ENCODE measurements at places on chromosomes 2 and 18.

- no peak for DNase-seq
These were observed at the start of gene HDAC4 for GRCh38 chr2:239400596-239401066. HDAC4 (minus strand) TSS chr2:239401020; CDS start chr2:239352699, 48,321 bp downstream.

GRCh38 chr2:184654945-184655344 is 56.6 kb downstream of the ZNF804A start:
- no peak for DNase-seq

- DNase-seq: no peak
These were observed 128.8 kb upstream of the TTC39C start for GRCh38 chr18:23885750-23886149.

DNA sequence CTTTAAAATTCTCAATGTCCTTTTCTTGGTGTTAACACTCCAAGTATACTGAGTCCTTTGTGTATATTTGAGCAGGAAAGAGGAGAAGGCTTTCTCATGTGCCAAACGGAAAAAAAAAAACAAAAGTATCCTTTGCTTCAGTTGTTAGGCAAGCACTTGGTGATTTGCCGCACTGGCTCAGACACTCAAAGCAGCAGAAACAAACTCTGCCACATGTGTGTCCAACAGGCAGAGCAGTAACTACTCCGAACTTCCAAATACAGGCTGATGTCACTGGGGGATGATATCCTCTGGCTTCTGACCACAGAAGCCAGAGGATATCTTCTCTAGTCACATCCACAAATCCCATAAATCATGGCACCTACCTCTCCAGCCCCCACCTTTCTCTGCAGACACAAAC is 108.0 kb upstream of the SALL3 start:
- DNase-seq: no peak

DNA sequence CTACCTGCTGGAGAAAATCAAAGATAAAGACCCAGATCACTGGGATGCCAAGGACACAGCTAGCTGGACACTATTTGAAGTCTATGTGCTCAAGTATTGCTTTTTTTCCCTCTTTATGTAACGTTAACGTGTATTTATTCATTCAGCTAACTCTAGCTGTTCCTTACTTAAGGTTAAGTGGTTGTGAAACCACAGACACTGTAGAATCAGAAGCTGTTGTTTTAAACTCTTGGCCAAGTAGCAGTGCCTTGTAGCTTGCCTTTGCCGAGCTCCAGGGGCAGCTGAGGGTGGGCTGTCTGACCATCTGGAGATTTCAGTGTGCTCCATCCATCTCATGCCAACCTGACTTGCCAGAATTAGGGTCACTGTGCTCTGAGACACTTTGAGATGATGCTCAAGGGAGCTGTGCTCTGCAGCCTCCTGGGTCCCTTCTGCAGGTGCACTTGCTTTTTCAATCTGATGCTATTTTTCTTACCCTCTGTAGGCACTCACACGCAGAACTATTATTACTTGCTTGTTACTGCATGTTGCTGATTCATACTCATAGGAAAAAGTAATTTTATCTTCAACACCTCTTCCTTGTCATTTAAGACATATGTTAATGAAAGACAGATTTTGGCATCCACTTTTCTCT is 116.2 kb downstream of the METTL8 start:
- DNase-seq: no peak

GRCh38 chr2:164675027-164675426 is 53.7 kb upstream of the GRB14 start:
- no peak for DNase-seq

- DNase-seq: peak; percentile 69
These were observed at the start of gene SLC16A14 for GRCh38 chr2:230068651-230069055. SLC16A14 (minus strand) TSS chr2:230068924; CDS start chr2:230059352, 9,572 bp downstream.

DNA sequence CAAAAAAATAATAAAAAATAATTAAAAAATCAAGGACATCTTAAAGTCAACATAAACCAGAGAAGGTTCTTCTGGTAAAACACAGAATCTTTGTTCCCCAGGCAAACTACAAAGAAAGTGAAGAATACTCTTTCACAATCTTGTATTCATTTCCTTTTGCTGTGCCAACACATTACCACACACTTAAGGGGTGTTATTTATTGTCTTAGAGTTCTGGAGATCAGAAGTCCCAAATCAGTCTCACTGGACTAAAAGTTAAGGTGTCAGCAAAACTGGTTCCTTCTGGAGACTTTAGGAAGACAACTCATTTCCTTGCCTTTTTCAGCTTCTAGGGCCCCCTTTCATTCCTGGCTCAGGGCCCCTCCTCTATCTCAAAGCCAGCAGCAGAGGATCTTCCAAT is 12.2 kb upstream of the CAB39 start:
- no peak for DNase-seq

DNA sequence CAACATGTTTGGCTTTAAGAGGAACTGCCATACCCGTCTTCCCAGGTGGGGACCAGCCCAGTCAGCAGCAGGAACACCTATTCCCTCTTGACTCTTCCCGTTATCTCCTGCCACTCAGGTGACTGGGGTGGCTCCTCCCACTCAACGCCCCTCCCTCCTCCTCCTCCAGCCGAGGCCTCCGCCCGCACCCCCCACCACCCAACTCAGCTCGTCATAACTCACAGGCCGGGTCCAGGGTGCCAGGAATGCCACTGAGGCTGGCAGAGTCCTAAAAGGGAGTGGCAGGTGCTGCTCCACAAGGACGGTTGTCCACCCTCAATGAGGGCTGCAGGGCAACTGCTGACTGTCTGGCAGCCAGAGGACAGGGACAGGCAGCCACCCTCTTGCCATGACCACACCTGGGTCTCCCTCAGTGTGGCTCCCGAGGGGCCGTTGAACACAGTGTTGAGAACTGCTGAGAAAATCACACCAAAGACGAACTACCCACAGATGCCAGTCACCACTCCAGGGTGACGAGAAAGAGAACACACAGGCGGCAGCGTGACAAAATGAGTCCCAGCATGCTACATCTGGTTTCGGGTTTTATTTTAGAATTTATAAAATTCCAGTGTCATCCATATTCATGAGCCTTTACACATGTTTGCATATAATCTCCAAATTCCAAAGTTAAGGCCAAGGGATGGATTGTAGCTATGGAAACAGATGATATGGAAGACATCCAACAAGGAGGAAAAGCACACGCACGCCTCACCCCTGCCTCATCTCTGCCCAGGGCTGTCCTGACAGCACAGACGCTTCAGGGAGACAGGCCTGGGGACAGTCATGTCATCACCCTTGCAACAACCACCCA is 38.5 kb downstream of the ANO7 start:
- no peak for DNase-seq

GRCh38 chr2:38619458-38620164 is 16.9 kb upstream of the HNRNPLL start:
- no peak for DNase-seq

- no peak for DNase-seq
These were observed 123.4 kb upstream of the CDH20 start for GRCh38 chr18:61209801-61210200.

GRCh38 chr2:224099861-224100643 is 61.0 kb upstream of the SERPINE2 start:
- DNase-seq: no peak

DNA sequence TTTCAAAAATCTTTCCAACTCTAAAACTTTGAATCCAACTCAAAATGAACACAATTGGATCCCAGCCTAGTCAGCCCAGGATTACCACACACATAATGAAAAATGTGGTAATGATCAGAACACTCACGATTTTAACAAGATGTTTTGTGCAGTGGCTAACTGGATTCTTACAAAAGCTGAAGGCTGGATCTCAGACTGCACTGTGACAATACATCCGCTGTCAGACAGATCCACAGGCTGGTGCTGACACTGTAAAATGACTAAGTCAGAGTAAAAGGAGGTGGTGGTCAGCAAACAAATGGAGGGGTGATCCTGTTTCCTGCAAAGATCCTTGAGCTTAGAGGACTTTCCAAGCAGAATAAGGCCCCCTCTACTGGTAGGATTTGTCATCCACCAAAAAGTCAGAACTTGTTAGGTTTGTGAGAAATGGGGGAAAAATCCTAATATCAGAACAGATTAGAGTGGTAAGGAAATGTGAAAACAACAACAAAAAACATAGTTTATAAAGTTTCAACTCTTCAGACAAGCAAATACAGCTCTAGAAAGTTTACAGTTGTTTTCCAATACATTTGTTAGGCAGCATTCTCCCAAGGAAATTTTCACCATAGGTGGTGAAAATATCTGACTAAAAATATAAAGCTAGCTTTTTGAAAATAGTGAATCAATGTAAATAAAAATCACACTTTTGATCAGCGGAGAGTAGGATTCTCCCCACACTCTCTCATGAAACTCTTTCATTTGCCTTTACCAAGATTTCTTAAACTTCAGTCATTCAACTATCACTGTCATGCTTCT is 211.9 kb downstream of the AGPS start:
- DNase-seq: no peak

DNA sequence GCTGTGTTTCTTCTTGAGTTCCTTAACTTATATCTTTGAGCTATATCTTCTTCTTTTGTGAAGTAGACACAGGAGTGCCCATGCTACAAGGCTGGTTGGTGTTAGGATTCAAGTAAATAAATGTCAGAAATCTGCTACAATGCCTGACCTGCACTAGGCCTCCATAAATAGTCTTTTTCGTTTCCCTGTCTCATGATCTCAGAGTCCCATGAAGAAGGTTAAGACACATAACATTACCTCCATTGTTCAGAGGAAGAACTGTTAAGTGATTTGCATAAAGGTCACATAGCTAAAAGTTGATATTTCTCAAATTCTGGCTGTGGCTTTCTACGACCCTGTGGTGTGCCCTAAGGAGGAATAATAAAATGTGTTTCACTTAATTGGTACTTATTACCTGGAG is 228.4 kb downstream of the KCNS3 start:
- no peak for DNase-seq

DNA sequence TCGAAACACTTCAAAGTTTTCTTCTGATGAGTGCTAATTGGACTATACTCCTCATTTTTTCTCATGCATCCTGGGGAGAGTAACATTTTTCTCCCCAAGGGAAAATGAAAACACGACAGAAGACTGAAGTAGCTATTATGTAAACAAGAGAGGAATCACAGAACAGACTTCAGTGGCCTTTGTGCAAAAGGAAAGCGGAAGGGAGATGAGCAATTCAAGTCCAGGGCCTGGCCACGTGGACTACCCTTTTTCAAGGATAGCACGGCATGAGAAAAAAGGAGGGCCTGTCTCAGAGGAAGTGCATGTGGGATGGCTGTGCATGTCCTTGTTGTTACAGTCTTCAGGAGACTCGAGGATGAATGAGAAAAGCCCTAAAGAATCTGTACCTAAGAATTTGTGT is 43.8 kb upstream of the KCNE4 start:
- no peak for DNase-seq

DNA sequence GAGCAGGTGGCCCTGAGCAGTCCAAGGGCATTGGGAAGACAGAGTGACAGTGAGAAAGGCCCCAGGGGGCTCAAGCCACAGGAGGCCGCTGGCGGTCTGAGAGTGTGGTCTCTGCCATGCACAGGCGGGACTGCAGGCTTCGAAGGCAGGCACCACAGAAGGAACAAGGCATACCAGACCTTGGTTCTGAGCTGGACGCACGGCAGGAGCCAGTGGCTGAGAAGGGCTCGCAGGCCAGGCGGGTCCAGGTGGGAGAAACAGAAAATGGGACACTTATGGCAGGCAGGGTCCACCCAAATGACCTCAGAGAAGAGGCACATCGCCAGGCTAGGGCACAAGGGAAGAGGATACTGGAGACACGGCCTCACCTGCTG is 14.9 kb downstream of the HJURP start:
- peak; percentile 45 for DNase-seq

- DNase-seq: no peak
These were observed 1587.5 kb upstream of the PIK3C3 start for GRCh38 chr18:40367576-40367975.

DNA sequence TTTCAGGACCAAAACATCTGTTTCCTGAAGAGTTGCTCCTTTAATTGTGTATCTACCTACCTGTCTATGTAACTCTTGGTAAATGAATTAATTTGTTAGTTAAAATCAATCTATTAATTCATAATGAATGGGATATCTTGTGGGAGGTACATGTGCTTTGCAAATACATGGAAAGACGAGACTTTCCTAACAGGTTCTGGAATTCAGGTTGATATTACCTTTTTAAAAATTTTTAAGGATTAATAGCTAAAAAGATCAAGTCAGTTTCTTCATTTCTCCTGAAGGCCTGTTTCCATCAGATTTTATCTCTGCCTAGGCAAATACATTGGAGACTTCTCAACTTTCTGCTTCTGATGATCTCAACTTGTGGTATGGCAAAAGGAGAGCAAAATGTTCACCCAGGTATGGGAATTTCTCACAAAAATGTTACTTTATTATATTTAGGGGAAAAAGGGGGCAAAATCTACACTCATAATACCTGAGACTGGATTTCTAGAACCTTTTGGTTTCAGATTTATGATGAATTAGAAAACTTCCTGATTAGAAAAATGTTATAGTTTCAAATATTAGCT is 7.4 kb downstream of the TFPI start:
- DNase-seq: no peak

GRCh38 chr18:27860701-27861107 is 316.2 kb downstream of the CDH2 start:
- no peak for DNase-seq

DNA sequence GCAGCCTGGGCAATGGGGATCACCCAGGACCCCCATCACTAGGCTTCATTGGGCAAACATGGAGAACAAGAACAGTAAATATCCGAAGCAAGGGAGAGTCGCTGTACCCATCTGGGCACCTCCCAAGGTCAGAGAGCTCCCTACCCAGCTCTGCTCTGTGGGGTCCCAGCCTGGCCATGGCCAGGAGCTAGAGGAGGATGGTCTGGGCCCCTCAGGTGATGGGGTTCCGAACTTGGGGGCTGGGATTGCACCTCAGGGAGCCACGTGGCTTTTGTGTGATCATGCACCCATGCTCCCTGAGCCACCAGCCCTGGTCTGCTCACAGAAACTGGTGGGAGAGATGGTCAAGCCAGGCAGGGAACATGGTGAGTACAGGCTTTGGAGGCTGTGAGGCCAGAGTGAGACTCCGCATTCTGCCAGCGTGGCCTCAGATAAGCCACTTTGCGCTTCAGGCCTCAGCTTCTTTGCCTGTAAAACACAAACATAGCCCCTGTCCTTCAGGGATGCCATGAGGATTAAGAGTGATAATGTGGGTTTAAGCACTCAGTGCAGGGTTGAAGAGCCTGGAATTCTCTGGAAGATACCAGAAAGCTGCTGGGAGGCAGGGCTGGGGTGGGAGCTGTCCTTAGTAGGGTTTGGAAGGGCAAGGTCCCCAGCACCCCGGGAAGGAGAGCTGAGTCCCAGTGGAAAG is 3.0 kb upstream of the NMUR1 start:
- no peak for DNase-seq

DNA sequence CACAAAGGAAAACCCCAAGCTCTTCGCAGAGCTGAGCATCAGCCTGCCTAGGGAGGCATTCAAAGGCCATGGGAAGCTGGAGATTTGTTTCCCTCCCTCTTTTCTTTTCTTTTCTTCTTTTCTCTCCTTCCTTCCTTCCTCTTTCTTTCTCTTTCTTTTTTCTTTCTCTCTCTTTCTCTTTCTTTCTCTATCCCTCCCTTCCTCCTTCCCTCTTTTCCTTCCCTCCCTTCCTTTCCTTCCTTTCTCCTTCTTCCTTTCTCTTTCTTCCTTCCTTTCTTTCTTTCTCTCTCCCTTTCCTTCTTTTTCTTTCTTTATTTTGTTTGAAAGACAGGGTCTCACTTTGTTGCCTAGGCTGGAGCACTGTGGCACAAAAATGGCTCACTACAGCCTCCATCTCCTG is 168.4 kb upstream of the ARL4C start:
- no peak for DNase-seq

Measured in activated effector memory CD4-positive, alpha-beta T cell treated with anti-CD3 and anti-CD28 coated beads, Interleukin-2, amount 50 U/mL, for 16 hours (primary cell).